CD4-positive, alpha-beta T cell treated with Interleukin-17A for 1 hour (primary cell): ENCODE measurements at places on chromosomes 2 and 18.

GRCh38 chr2:191050640-191050987, 36.6 kb upstream of the STAT1 start:
- no peak for DNase-seq

GRCh38 chr2:224954980-224955379, 87.3 kb downstream of the DOCK10 start:
- DNase-seq, result no peak

- no peak for DNase-seq
Observed at GRCh38 chr18:46649071-46649862, 7.8 kb downstream of the LOXHD1 start.

- no peak for DNase-seq
Observed at GRCh38 chr2:213219816-213220215, 64.4 kb upstream of the SPAG16 start.

DNA sequence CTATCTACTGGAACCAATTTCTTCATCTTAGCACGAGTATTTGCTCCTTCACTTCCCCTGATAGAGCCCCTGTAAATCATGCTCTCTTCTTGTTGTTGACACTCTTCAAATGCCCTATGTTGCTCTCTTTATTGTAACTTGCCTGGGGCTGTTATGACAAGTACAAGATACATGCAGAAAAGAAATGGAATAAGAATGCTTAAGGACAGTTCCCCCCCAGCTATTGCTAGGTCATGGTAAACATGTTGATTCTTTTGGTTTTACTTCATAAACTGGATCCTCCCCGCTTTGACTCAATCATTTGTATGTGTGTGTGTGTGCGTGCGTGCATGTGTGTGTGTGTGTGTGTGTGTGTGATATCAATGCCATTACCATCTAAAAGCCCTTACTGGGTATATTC, 368.5 kb upstream of the CNTNAP5 start:
- DNase-seq, result no peak

DNA sequence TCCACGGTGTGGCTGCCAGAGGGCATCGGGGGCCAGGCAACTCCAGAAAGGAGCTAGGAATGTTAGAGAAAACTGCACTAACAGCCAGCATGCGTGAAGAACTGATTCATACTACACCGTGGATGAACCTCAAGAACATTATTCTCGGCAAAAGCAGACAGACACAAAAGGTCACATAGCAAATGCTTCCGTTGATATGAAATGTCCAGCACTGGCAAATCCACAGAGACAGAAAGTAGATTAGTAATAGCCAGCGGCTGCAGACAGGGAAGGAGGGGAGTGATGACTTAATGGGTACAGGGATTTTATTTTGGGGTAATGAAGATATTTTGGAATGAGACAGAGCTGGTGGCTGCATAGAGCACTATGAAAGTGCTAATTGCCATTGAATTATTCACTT, 37.4 kb downstream of the SCTR start:
- DNase-seq, result no peak

GRCh38 chr2:62536873-62537547, 31.0 kb upstream of the TMEM17 start:
- no peak for DNase-seq

GRCh38 chr2:173119069-173119807, 43.6 kb downstream of the MAP3K20 start:
- no peak for DNase-seq

DNA sequence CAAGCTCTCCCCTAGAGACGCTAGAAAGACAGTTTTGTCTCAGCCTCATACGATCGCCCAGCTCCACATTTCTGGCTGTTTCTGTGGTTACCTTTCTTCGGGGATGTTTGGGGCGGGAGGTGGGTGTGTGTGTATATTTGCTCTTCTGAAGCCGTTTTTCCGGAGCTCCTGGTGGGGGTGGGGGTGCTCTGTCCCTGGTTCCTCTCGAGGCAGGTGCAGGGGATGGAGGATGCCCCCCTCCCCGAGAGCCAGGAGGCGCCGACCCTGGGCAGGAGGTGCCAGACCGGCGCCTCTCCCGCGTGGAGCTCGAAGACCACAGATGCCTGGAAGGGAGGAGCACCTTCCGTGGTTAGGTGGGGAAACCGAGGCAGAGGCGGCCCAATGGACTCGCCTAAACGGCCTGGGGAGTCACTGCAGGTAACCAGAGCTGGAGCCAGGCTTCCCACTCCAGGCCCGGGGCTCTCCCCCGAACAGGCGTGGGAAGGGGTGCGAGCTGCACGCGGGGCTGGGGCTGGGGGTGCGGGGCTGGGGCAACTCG, 694 bp upstream of the HPCAL1 start:
- peak; percentile 20 for DNase-seq

- DNase-seq, result no peak
Observed at GRCh38 chr2:181063696-181064095, 83.3 kb downstream of the UBE2E3 start.

DNA sequence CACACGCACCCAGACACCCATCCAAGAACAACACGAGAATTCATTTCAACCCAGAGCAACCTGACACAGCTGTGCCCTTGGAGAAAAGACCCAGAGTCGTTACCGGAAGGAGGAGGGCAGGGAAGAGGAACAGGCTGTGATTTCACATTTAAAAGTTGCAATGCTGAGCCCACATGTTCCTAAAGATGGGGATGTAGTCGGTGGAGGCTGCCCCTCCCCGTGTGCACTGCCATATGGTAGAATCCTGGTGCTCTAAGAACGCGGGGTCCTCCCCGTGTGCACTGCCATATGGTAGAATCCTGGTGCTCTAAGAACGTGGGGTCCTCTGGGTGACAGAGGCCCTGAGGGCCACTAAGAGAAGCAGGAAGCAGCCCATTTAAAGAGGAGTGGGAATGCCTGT, 10.9 kb downstream of the MTERF4 start:
- DNase-seq, result no peak

GRCh38 chr2:217512259-217512658, 490.5 kb downstream of the TNS1 start:
- DNase-seq, result no peak

DNA sequence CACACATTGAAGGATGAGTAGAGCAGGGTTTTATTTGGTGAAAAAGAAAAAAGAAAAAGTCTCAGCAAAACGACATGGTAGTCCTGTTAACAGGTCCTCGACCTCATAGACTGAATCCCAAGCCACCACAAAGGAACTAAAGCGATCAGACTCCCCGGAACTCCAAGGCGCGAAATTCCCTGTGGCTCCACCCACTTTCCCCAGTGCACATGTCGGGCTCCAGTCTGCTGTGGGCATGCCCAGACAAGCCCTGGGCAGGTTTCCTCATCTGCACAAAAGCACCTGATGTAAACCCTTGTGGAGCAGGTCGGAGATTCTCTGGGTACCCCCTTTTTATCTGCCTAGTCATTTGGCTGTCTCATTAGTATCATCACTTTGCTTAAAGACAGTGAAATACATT, 170.7 kb upstream of the FSIP2 start:
- DNase-seq, result no peak

- DNase-seq, result peak; percentile 19
Observed at GRCh38 chr18:23422751-23423418, 30.2 kb upstream of the RIOK3 start.

- DNase-seq, result no peak
Observed at GRCh38 chr2:8537562-8538155, 144.2 kb upstream of the ID2 start.

DNA sequence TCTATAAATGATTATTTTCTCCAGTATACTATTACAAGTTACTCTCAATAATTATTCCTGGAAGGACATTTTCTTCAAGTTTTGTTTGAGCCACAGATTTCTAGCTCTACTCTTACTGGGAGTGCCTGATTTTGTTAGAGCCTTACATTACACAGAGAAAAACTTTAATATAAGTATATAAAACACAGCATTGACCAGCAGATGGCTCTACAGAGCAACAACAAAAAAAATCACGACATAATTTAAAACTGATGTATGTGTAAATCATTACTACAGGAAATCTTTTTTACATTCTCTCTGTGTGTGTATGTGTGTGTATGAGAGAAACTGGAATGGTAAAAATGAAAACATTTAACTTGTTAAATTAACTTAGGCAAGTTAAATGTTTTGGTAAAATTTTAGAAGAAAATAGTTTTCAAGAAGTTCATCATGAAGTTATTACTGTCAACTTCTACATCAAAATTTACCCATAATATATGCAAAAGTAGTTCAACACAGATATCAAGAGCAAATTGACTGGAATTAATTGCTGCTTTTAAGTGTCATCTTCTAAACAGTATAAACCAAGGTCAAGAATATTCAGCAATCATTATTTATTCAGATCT, 103.3 kb downstream of the MDH1 start:
- DNase-seq, result peak; percentile 61

GRCh38 chr2:81589406-81589805, 1284.9 kb upstream of the LRRTM1 start:
- no peak for DNase-seq

- no peak for DNase-seq
Observed at GRCh38 chr2:11705063-11705462, 35.1 kb upstream of the NTSR2 start.

GRCh38 chr18:79360933-79361332, 34.8 kb upstream of the NFATC1 start:
- no peak for DNase-seq

GRCh38 chr18:75429975-75430374, 2.5 kb upstream of the SMIM21 start:
- DNase-seq, result no peak

- no peak for DNase-seq
Observed at GRCh38 chr2:135818937-135819610, 17.9 kb downstream of the LCT start.

GRCh38 chr2:235542733-235543127, 48.9 kb downstream of the AGAP1 start:
- DNase-seq, result no peak

DNA sequence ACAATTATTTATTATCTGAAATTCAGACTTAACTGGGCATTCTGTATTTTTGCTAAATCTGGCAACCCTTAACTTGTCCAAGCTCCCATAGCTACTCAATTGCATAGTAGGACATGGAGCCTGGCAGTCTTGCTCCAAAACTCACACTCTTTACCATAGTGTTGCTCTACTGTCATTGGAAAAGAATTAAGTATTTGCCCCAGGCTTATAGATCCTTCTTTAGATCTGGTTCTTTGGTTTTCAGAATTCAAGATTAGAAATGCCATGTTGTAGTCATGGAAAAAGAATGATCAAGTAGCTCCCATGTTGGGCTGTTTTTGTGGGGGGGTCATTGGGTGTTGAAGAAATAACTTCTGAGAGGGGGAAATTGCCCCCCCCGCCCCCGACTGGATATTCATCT, 240.9 kb downstream of the WDPCP start:
- no peak for DNase-seq

GRCh38 chr2:142868229-142868762, 9.2 kb upstream of the KYNU start:
- peak; percentile 26 for DNase-seq
